ENCODE measurements at places on chromosomes 11 and 22.

GRCh38 chr11:22343371-22344032 is 5.3 kb downstream of the SLC17A6 start:
- DNase-seq = no peak

- DNase-seq = no peak
Observed at GRCh38 chr11:134283461-134284230, 7.5 kb downstream of the GLB1L3 start.

- DNase-seq = no peak
Observed at GRCh38 chr22:42357634-42358296, 74.4 kb downstream of the NFAM1 start.

DNA sequence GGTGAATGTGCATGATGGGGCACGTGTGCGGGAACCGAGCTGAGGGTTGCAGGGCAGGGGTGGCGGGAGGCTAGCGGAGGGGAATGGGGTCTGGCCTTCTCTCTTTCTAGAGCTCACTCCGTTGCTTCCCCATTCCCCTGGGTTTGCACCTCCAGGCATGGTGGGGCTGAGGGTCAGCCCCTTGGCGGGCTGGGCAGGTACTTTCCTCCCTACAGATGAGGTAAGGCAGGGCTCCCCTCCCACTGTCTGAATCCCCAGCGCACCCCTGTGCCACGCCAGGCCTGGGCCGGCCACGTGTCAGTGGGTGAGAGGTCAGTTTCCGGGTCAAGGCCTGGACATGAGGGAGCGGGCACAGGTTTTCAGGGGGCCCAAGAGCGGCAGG is 8.9 kb downstream of the SUSD2 start:
- no peak for DNase-seq

DNA sequence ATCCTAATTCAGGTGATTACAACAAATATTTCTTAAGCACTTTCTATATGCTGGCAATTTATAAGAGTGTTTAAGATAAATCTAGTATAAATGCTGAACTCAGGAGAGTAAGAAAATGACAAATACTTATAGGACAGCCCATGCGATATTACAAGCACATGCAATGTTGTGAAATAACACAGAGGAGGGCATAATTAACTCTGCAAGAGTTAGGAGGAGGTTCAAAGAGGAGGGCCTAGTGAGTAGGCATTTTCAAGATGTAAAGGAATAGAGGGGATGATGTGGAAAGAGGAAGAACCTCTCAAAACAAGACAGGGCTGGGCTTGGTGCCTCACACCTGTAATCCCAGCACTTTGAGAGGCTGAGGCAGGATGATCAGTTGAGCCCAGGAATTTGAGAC is 37.1 kb upstream of the IL17RA start:
- DNase-seq = no peak

- DNase-seq = no peak
Observed at GRCh38 chr11:48008951-48009270, 28.6 kb downstream of the PTPRJ start.

GRCh38 chr11:41201156-41201555 is 258.3 kb downstream of the LRRC4C start:
- no peak for DNase-seq

GRCh38 chr11:78325274-78325781 is 92.3 kb downstream of the GAB2 start:
- no peak for DNase-seq

GRCh38 chr11:8442301-8442700 is 151.7 kb downstream of the STK33 start:
- DNase-seq = no peak

GRCh38 chr11:8775734-8776133 is 93.1 kb downstream of the RPL27A start:
- no peak for DNase-seq

DNA sequence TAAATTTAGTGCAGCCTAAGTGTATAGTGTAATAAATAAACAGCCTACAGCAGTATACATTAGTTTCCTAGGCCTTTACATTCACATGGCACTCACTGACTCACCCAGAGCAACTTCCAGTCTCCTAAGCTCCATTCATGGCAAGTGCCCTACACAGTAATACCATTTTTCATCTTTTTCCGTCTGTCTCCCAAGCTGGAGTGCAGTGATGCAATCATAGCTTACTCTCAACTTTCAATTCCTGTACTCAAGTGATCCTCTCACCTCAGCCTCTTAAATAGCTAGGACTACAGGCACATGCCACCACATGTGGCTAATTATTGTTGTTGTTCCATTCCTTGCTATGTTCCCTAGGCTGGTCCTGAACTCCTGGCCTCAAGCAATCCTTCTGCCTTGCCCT is 54.4 kb downstream of the FCHSD2 start:
- no peak for DNase-seq

GRCh38 chr11:77503006-77503405 is 29.1 kb upstream of the PAK1 start:
- no peak for DNase-seq

GRCh38 chr11:110513846-110514437 is 84.2 kb downstream of the FDX1 start:
- no peak for DNase-seq

DNA sequence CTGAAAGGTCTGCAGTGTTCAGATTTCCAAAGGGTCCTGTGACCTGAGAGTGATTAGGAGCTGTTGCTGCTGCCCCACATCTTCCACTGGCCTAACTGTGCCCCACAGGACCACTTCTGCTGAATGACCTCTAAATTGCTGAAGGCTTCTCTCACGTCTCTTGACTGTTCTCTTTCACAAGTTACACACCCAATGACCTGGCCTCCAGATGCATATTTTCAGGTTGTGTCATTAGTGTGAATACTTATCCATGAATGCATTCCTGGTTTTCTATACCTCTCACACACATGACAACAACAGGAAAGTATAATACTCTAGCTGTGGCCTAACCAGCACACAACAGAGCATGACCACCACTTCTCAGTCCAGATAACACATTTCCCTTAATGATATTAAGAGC is 15.4 kb downstream of the PRR14L start:
- no peak for DNase-seq

GRCh38 chr11:8257003-8257664 is 6.5 kb downstream of the LMO1 start:
- no peak for DNase-seq

GRCh38 chr11:1342946-1343345 is 33.5 kb upstream of the TOLLIP start:
- DNase-seq = no peak

GRCh38 chr22:37016134-37016910 is 2.9 kb downstream of the TST start:
- DNase-seq = no peak

- DNase-seq = no peak
Observed at GRCh38 chr11:122616718-122617117, 38.8 kb upstream of the UBASH3B start.

DNA sequence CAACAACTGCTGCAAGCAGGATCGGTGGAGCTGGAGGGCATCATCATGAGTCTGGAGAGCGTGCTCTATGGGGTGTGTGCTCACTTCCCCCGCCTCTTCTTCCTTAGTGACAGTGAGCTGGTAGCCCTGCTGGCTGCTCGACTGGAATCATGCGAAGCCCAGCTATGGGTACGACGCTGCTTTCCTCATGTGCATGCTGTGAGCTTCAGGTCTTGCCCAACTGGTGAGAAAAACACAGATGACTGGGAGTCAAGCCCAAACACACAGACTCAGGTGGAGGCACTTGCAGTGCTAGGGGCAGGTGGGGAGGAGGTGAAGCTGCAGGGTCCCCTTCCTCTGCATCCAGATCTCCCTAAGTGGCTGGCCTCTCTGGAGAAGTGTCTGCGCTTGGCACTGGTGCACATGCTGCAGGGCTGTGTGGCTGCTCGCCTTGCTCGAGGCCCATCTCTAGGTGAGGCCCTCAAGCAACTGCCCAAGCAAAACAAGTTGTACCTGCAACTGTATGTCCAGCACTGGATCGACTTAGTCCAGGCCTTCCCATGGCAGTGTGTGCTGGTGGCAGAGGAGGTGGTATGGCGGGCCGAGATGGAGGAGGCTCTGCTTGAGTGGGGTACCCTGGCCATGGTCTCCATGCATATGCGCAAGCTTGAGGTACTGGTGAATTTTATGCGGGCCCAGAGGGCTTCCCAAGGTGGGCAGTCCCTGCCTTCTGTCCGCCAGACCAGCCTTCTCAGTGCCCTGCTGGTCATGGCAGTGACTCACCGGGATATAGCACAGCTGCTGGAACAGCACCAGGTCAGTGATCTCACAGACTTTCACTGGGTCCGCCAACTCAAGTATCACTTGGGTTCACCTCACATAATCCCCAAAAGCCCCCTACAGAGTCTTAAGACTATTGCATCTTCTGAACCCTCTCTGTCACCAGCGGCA is 48.1 kb downstream of the DNHD1 start:
- DNase-seq = no peak

DNA sequence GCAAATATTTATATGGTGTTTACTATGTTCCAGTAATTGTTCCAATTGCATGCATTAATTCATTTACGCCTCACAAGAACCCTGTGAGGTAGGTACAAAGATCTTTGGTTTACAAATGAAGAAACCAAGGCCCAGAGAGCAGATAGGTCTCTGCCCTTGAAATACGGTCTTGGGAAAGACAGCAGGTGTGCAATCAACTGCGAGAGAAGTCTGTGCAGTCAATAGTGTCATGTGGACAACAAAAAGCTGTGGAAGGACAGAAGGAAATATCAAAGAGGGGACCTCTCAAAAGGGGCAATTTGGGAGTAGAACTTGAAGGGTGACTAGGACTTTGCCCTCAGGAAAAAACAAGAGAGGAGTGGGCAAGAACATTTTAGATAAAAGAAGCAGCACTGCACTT is 8.9 kb downstream of the CNTF start:
- DNase-seq = no peak

DNA sequence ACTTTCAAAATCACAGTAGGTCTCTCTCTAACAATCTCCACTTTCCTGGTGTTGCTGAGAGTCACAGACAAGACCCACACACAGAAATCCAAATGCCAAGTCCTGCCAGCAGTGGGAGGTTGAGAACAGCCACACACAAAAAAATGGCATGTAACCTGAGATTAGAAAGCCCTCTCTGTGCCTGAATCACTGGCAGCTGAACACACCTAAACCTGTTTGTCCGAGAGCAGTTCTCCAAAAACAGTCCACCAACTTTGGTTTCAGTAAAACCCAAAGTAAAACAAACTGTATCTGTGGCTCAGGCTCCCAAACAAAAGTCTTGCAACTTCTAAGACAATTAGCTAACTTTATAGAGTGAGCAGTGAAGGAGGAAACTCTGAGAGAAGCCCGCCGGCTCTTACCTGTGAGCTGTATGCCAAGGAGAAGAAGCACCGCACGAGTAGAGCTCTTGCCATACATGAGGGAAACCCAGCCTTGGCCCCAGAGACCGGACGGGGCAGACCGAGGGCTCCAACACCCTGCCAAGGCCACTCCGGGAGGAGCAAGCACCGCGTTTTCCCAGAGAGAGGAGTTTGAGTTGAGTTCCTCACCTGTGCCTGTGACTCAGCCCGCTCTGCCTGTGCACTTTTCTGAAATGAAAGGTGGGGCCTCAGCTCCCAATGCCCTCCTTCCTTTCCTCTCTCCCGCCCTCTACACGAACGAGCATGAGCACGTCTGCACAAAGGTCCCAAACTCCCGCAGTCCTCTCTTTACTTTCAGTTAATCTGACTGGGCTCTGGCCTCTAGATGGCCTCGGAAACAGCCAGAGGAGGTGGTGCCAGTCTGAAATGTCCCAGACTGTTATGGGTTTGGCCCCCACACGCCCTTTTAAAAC is at the start of gene MPZL2:
TSS of gene MPZL2 (minus strand) at position 603 of the 874 bp plus-strand sequence. CDS start at position 459, 144 bp downstream.
- no peak for DNase-seq

- no peak for DNase-seq
Observed at GRCh38 chr22:47057916-47058585, 295.6 kb downstream of the TBC1D22A start.

DNA sequence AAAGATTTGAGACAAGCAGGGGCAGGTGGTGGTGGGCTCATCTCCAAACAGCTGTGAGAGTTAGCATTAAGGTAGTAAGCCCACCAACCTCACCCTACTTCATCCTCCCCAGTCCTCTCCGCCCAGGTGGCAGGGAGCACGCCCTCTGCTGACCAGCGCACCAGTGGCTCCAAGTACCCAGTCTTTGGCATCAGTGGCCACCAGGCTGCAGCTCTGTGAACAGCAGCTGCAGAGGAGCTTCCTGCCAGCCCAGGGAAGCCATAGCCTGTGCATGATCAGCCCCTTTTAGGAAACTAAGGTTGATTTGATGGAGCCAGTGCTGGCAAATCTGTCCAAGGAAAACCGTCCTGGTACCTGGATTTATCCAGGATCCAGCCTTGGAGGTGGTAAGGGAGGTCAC is 21.7 kb downstream of the CAVIN3 start:
- no peak for DNase-seq

GRCh38 chr11:17724020-17724908 is 4.9 kb downstream of the MYOD1 start:
- DNase-seq = no peak

- DNase-seq = no peak
Observed at GRCh38 chr22:24326266-24326665, 55.6 kb downstream of the SPECC1L start.

- DNase-seq = no peak
Observed at GRCh38 chr11:46677169-46677568, 23.2 kb downstream of the ARHGAP1 start.

GRCh38 chr11:121091492-121092152 is 9.4 kb upstream of the TECTA start:
- DNase-seq = no peak

GRCh38 chr11:12682737-12683500 is 8.7 kb downstream of the TEAD1 start:
- no peak for DNase-seq

- DNase-seq = no peak
Observed at GRCh38 chr11:115848080-115848479, 343.9 kb upstream of the CADM1 start.

- DNase-seq = no peak
Observed at GRCh38 chr11:131288521-131289091, 81.8 kb upstream of the NTM start.

DNA sequence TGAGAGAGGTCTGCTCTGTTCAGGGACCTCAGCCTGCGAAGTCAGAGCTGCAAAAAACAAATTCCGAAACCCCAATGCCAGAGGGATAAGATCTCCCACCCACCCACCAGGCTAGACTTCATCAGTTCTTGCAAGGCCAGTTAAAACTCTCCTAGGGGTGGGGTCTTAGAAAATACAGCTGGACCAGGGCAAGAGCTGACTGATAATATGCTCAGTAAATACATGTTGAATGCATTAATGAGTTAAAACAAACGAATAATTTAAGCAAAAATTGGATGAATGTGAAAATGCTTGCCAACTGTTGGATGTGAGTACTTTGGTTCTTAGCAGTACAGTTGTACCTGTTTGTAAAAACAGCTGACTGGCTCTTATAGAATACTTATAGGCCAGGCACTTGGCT is 129.8 kb downstream of the SERGEF start:
- DNase-seq = no peak

DNA sequence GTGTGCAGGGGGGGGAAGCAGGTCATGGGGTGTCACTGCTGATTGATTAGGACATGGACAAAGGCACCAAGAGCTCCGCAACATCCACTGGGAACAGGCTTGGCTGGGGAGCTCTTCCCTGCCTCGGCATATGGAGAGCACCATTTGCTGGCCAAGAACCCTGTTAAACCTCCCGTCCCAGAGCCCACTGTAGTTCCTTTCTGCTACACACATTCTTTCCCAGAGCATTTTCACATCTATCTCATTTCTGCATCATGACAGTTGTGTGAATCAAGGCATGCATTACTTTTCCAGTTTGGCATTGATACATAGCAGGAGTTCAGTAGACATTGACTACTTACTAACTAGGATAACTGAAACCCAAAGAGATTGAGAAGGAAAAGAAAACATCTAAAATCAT is 333.4 kb upstream of the B3GAT1 start:
- DNase-seq = no peak

GRCh38 chr11:11416917-11417316 is 63.9 kb upstream of the CSNK2A3 start:
- DNase-seq = no peak

- DNase-seq = no peak
Observed at GRCh38 chr22:22058633-22059290, 76.2 kb upstream of the TOP3B start.
